ENCODE measurements at places on chromosomes 4 and X. TPM values are rescaled to one million over a fixed set of nuclear protein-coding genes. Genes with fewer than 3 reads are reported as not detected.

DNA sequence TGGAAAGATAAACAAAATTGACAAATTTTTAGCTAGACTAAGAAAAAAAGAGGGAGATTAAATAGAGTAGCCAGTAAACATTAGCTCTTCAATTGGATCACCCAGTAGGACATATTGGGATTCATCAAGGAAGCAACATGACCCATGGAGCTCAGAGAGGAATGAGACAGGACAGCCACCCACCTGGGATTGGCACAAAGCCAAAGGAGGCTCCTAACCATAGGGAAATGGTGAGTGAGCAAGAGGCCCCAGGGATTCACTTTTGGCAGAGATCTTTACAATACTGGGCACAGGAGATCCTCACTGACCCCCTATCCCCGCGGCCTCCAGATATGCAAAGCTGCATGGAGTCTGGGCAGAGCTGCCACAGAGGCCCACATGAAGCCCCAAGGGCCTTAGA, 34.8 kb upstream of the CXCL6 start:
- no peak for DNase-seq

DNA sequence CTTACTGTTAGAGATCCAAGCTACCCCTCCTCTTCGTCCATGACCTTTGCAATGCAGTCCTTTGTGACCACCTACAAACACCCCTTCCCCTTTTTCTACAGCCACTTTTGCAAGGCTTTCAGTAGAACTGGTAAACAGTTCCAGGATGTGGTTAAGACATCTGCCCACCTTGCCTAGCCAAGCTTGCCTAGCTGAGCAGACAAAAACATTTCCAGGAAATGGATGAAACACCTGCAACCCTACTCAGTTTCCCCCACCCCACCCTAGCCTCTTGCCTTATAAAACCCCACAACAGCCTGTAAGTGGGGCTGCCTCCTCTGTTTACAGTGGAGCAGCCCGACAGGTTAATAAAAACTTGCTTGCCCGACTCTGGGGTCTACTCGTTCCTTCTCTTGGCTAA, 133.8 kb downstream of the ZC4H2 start:
- DNase-seq, result no peak

- no peak for DNase-seq
Observed at GRCh38 chrX:39619182-39620009, 478.4 kb downstream of the BCOR start.

- DNase-seq, result no peak
Observed at GRCh38 chr4:140648716-140649308, 80.1 kb upstream of the UCP1 start.

DNA sequence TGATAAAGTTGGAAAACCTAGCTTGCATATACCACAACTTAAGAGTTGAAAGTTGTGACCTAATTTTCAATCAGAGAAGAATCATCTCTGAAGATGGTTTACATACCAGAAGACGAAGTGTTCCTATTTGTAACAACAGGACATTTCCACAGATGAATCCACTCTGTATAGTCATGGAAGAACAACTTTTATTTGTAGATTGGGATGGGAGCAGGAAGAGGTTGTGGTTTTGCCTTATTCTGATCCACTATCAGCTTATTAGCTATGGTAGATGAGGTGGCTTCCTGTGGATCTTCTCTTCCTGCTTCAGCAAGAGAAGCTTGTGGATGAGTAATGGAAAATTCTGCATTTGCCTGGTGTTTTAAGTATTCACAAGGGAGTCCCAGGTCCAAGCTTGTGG, 18.6 kb upstream of the SUPT20HL1 start:
- no peak for DNase-seq

- DNase-seq, result no peak
Observed at GRCh38 chrX:141652286-141652685, 46.3 kb downstream of the SPANXD start.

DNA sequence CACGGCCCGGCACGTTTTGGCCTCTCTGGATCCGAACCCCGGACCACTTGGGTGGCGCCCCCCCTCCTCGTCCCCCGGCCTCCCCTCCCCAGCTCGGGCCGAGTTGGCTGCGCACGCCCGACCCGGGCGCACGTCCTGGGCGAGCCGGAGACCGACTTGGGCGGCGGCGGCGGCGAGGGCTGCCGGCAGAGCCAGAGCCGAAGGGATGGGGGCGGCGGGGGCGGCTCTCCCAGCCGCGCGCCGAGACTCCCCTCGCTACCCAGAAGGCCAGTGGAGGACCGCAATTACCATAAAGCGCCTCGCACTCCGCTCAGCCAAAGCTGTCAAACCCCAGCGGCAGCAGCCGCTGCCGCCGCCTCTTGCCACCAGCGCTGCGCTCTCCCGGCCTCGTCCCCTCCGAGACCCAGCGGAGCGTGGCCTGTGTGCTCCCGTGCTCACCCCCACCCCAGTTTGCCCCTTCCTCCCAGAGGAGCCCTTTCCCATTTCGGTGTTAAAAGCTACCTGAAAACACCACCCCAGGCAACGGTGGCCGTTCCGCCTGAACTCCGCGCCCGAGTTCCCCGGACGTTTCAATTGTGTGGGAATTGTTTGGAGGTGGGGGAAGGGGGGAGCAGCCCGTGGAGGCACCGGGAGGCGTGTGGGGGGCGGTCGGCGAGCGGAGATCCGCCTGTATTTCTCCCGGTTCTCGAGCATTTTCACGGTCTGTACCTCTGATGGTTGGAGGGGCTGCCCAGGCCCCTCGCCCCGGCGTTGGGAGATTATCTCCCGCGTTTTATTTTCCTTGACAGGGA, 701 bp upstream of the BCOR start:
- DNase-seq, result no peak

DNA sequence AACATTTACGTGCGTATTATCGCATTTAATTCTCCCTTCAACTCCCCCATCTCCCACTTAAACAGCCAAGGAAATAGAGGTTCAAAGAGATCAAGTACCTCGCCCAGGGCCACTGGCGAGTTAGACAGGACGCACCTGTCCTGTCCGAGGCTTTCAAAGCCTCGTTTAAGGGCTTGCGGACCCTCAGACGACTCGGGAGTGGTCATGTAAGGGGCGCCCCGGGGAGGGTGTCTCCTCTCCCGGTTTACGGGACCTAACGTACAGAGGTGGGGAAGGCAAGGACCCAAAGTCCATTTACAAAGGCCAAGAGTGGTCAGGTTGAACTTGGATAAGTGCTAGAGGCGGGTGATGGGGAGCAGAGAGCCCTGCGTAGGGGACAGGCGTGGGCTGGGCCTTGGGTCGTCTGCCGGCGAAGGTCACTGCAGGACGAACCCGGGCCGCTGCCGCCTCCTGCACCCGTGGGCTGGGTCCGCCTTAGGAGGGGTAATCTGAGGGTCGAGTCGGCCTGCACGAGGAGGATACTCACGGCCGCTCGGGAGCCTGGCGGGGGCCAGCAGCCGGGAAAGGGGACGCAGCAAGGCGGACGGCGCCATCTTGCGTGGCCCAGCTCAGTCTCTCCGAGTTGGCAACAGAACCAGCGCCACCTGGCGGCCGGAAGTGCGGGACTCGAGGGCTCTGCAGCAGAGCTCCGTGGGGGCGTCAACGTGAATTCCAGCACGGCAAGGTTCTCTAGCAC, 5.9 kb upstream of the NAA15 start:
- peak; percentile 96 for DNase-seq

DNA sequence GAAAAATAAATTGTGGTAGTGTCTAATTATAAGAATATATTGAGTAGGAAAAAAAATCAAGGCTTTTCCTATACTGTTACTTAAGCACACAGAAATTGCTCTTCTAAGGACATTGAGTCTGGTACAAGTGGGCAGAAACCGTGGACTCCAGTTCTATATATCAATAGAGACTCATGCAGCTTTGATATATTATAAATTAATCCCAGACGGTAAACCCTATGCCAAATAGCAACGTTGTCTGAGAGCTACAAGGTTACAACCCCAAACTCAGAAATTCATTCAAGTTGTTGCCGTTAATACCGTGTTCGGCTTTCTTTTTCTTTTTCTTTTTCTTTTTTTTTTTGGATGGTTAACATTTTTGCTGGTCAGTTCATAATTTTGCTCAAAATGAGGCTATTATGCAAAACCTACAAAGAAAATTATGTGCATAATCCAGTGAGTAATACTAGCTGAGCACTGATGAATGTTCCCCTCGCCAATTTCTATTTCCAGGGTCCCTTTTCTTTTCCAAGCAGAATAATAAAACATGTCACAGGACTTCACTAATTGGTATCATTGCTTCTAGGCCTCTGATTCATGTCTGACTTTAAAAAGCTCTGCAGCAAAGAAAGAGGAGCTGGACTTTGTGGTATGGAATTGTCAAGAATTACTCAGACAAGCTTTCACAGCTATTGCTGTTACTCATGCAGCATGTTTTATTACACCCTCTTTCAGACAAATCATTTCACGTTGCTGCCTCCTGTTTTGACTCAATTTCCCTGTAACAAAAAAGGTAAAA, 737.7 kb downstream of the NLGN4X start:
- no peak for DNase-seq

- no peak for DNase-seq
Observed at GRCh38 chr4:26788341-26788733, 72.3 kb upstream of the STIM2 start.

- no peak for DNase-seq
Observed at GRCh38 chr4:67332627-67333026, 212.7 kb downstream of the CENPC start.

DNA sequence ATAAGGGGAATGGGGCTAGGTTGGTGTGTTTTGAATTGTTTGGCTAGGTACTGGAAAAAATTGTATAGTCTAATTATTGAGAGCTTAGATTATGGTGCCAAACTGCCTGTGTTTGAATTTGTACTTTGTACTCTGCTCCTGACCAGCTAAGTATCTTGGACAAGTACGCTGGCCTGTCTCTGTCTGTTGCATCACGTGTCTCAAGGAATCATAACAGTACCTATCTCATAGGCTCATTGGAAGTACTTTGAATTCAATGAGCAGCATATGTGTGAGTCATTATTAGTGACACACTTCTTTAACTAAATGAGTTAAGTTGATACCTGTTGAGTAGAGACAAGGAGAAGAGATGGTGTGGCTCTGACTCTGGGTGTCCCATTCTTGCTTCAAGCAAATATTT, 69.5 kb upstream of the MND1 start:
- DNase-seq, result no peak

- DNase-seq, result no peak
Observed at GRCh38 chr4:153809307-153809706, 20.4 kb upstream of the SFRP2 start.

DNA sequence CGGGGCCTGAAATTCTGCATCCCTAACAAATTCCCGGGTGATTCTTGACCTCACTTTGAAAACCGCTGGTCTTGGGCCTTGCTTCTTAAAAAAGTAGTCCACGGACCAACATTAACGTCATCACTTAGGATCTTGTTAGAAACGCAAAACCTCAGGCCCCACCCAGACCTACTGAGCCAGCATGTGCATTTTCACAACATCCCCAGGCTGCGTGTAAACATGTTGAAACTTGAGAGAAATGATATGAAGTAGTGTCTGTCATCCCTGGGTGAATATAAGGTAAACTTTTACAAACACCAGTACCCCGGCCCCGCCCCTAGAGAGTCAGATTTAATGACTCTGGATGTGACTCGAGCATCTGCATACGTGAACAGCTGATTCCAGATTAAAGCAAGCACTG, 33.7 kb downstream of the SORBS2 start:
- no peak for DNase-seq

DNA sequence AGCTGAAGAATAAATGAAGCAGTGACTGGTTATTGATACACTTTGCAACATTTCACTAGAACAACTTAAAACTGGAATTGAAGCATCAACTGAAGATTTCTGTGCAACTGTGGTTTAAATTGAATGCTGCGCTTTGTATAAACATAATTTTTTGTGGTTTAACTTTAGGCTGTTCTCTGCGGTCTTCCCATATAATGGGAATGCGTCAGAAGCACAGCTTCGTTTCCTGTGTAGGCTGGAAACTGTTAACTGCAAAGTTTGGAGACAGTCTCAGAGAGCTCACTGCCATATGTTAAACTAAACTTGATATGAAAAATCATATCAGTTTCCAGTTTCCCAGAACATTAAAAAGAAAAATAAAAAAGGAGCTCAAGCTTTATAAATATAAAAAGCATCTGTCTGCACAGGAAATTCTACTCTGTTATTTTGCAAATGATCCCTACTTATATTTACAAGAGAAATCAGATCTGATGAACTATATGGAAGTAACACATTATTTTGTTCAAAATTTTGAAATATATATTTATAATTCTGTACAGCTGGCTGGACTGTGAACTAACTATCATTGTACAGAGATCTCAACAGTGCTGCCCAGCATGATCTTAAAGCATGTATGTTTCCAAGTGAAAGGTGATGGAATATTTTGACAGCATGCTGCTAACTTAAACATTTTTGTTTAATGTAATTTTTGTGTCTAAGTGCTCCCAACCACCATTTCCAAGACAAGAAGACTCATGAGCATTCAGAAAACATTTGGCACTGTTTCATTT, 139.9 kb downstream of the NDST3 start:
- no peak for DNase-seq

- no peak for DNase-seq
Observed at GRCh38 chr4:19455850-19456602, 795.7 kb upstream of the SLIT2 start.

GRCh38 chr4:145066063-145066501, 31.9 kb downstream of the ANAPC10 start:
- DNase-seq, result peak; percentile 10

GRCh38 chr4:151715881-151716280, 44.9 kb downstream of the GATB start:
- no peak for DNase-seq

- no peak for DNase-seq
Observed at GRCh38 chr4:30833206-30833605, 113.0 kb downstream of the PCDH7 start.

- DNase-seq, result peak; percentile 4
Observed at GRCh38 chr4:31045724-31046318, 325.7 kb downstream of the PCDH7 start.

DNA sequence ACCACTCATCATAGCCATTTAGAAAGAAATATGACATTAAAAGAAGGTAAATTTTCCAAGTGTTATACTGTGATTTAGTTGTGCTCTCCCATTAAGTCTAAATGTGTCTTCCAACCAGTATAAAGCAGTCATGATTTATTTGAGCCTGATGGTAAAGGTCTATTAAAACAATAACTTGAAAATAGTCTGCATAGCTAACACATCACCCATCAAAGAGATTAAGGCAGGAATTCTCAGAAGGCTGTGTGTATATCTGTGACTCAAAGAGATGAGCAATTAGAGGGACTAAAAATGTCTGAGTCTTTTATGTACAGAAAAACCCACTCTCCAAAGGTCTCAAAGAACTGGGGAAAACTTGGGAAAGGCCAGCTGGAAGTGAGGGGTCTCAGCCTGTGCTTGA, 70.3 kb upstream of the IQCM start:
- DNase-seq, result no peak

- no peak for DNase-seq
Observed at GRCh38 chr4:101163936-101164335, 183.4 kb downstream of the PPP3CA start.

The OPRPN gene
- not detected for polyA plus RNA-seq

The MAGEA9B gene
- polyA plus RNA-seq, result not detected

The GJB1 gene
- polyA plus RNA-seq, result 39.8 TPM

The PNCK gene
- 7.5 TPM for polyA plus RNA-seq

The FAM184B gene
- polyA plus RNA-seq, result 0.85 TPM

The PLXNB3 gene
- 1.5 TPM for polyA plus RNA-seq

The GAGE1 gene
- not detected for polyA plus RNA-seq

The GUCY1B1 gene
- 72.1 TPM for polyA plus RNA-seq

The GAGE12E gene
- polyA plus RNA-seq, result not detected

All from left kidney (tissue), 8 donors.